COR-L47 (cell line): ENCODE measurements at places on chromosomes 11 and 22.

DNA sequence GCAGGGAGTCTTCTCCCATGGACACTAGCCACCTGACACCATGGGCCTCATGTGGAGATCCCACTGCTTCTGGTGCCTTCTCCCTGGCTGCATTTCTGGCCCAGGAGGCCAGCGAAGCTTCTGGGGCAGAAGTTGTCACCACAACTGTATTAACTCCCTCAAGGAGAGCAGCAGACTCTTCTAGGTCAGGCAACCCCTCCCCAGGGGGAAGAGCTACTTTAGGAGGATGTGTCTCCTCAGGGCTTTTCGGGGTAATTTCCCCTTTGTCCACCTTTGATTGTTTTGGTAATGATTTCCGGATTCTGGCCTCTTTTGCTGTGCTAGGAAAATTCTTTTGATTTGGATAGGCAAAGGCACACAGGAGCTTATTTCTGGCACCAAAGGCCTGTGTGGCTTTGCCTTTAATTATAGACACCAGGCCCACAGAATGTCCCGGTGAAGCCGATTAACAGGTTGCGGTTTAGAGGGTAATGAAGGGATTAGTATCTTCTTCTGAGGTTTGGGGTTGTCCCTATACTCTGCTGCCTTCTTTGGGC, 8.9 kb upstream of the UCP2 start:
- DNase-seq, result no peak

DNA sequence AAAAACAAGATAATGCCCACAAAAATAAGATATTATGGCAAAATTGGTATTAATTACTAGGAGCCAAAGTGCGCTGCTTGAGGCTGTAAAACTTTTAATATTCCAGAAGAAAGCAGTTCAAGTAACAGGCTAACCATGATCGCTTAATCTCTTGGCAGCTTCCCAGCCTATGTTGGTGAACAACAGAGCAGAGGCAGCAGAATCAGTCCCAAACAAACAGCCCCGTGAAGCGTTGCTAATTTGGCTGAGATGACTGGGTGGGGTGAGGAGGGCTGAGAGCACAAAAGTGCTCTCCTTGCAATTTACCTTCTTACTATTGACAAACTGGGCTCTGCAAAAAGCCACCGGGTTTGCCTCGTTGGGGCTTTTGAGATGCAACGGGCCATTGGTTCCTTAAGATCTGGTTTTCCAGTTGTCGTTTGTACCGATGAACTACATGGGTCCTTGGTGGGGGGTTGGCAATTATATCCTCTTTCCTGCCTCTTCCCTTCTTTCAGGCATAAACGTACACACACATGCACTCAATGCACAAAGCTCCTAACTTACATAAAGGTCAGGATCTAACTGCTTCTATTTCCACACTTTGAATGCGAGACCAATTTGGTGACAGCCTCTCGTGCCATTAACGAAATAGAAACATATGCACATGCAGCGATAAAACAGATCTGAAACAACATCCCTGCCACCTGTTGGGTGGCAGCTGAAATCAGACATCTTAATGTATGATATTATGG, 407.6 kb upstream of the CADM1 start:
- peak; percentile 81 for DNase-seq

- no peak for DNase-seq
Observed at GRCh38 chr11:12871241-12871640, 137.9 kb upstream of the RASSF10 start.

DNA sequence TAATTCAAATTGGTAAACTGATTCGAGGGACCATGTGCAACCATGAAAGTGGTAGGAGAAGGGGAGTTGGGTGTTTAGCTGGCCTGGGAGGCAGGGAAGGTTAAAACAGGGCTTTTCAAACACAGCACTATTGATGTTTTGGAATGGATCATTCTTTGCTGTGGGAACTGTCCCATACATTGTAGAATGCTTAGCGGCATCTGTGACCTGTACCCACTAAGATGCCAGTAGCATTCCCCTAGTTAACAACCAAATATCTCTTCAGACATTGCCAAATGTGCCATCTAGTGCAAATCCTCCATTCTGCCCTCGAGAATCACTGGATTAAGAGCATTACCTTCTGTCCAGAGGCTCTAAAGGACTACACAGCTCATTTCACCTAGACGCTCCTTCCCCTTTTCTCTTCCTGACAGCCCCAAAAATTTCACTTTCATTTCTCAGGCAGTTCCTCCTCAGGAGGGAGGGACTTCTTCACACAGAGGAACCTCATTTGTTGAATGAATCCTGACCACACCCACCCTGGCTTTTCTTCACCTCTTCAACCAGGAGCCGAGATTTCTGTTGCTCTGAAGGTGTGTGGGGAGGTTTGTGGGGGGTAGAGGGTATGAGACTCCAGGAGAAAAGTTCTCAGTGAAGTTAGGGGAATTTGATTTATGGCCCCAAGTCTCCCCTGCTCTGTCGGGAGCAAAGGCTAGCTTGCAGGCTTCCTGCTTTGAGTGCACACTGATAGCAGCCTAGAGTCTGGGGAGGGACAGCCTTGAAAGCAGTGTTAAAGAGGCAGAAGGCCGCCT, at the start of gene TRIM34:
TRIM34 (plus strand) TSS at position 513 of the 791 bp plus-strand sequence. CDS start 7,331 bp downstream, outside the sequence.
- DNase-seq, result no peak

- DNase-seq, result peak; percentile 57
Observed at GRCh38 chr11:1497600-1497999, 11.0 kb upstream of the MOB2 start.

GRCh38 chr11:28878025-28878424, 769.8 kb downstream of the METTL15 start:
- DNase-seq, result no peak

- DNase-seq, result no peak
Observed at GRCh38 chr11:25319127-25319526, 822.3 kb downstream of the LUZP2 start.

GRCh38 chr11:32870676-32871075, 21.9 kb upstream of the QSER1 start:
- DNase-seq, result peak; percentile 35

DNA sequence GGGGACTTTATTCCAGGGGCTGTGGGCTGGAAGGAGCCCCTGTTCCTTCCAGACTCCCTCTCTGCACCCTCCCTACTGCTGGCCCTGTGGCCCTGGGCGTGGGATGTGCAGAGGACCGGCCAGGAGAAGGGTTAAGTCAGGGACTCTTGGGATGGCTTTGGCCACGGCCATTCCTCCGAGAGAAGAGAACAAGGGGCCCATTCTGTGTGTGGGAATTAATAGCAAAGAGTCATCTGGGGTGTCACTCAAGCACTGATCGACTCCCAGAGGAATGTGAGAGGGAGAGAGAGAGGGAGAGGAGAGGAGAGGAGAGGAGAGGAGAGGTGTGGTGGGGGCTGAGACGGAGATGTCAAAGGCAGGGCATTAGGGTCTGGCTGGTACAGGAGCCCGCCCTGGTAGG, 14.2 kb upstream of the SOX10 start:
- DNase-seq, result no peak

- DNase-seq, result no peak
Observed at GRCh38 chr11:75759832-75760231, 8.7 kb upstream of the DGAT2 start.

DNA sequence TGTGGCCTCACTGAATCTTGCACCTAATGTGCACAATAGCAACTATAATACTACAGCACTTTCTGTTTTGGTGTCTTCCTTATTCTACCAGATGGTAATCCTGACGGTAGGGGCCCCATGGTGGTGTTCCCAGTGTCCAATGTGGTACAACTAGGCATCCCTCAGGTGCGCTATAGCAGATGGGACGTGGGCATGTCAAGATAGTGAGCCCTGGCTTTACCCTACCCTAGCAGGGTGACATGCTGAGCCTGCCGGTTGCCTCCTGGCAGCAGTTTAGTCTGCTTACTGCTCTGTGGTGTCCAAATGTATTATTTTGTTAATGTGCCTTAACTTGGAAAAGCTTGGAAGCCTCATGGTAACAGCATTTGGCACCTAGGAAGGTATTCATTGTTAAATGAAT, 19.2 kb downstream of the ACO2 start:
- no peak for DNase-seq

DNA sequence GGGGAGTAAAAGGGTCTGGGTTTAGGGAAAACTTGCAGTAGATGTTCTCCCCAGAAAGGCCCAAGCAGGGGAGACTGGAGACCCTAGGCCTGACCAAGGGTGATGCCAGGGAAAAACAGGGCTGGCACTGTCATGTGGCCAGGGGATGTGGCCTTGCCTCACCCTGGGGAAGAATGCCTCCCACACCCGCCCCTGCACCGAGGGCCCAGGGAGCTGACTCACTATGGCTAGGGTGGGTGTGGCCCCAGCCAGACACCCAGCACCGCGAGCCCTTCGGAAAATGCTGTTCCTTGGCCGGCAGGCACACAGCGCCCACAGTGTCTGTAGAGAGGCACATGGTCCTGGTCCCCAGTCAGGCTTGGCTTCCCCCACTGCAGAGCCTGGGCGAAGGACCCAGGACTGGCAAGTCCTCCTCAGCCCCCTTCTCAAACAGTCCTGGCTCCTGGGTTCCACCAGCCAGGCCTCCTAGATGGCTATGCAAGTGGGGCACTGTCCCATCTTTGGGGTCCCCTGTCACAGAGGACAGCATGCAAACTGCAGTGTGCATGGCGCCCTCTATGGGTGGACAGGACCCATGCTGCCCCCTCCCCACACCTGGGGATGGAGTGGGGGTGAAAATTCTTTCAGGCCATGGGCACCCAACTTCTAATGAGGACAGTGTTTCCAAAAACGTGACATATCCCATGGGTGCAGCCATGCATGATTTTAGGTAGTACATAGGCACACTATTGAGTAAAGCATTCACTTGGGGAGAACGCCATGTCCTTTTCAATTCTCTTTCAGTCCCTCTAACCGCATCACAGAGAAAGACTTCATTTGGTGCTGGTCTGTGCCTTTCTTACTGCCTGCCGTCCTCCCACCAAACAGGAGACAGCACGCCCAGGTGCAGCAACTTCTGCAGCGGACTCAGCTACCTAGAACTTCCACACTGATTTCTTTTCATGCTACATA, 15.2 kb downstream of the TMPRSS5 start:
- peak; percentile 26 for DNase-seq

- peak; percentile 3 for DNase-seq
Observed at GRCh38 chr11:57903441-57904123, 120.1 kb upstream of the OR9Q1 start.
